Activated naive CD4-positive, alpha-beta T cell (primary cell): ENCODE measurements at places on chromosomes 6 and 20.

DNA sequence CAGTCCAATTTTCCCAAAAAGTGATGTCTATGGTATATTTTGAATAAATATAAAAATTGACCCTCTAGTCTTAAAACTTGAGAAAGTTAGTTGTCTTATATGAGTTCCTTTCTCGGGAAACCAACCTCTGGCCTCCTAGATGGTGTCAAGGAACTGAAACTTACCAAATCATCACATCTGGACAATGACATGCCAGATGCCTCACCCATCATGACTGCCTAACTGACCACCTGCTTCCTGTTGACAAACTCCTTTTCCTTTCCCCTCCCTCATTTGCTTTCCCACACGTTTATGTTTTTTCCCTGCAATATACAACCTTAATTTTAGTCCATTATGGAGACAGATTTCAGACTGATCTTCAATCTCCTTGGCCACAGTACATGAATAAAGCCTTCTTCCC lies 731.0 kb downstream of the EPHA7 start:
- DNase-seq: no peak

GRCh38 chr6:2970753-2971419 lies 481 bp downstream of the SERPINB6 start:
- no peak for DNase-seq

DNA sequence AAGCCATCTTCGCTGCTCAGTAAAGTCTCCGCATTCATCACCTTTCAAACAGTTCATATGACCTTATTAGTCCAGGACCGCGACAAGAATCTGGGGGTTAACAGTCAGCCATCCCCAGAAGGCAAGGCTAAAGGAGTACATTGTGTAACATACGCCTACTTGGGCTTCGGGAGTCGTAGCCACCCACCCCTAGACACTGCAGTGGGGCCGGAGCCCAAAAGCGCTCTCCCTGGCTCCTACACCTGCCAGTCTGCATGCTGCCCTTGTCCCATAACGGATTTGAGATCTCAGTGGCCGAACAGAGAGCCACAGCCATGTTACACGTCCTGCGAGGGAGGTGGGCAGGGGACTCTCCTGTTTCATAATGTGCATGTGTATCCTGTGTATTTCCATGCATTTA lies 1405.5 kb downstream of the GRIK2 start:
- DNase-seq: no peak

- no peak for DNase-seq
These were observed 113.2 kb upstream of the BEND6 start for GRCh38 chr6:56841751-56842150.

DNA sequence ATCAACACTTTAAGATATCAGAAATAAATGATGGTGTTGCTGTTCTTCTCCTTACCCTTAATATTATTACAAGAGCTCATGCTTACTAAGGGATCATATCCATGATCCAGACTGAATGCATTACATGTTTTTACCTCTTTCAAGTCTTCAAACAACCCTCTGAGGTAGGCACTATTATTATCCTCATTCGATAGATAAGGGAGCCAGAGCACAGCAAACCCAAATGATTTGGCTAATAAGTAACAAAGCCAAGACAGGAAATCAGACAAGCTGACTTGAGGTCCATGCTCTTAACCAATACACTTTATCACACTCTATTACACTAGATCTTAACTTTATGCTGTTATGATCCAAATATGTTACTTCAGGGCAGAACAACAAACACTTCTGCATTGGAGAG lies 145.9 kb downstream of the RALGAPA2 start:
- no peak for DNase-seq

- DNase-seq: no peak
These were observed 8.9 kb upstream of the QKI start for GRCh38 chr6:163405412-163406309.

DNA sequence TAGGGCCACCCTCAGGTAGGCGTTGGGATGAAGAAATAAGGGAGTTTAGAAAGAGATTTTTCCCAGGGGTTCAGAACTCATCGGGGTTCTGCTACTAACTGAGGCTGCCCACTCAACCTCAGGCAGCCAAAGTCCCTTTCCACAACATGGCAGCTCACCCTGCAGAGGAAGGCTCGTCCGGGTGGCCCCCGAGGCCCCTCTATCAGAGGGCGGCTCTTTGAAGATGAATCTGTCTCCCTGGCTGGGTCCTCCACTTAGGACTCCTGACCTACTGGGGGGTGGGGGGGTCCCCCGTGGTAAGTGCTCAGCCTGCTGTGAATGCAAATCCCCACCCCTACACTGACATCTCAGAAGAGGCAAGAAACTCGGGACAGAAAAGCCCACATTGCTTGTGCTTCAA lies 182.9 kb downstream of the SOD2 start:
- DNase-seq: no peak

- no peak for DNase-seq
These were observed 90.0 kb downstream of the SLC22A23 start for GRCh38 chr6:3366596-3367413.

DNA sequence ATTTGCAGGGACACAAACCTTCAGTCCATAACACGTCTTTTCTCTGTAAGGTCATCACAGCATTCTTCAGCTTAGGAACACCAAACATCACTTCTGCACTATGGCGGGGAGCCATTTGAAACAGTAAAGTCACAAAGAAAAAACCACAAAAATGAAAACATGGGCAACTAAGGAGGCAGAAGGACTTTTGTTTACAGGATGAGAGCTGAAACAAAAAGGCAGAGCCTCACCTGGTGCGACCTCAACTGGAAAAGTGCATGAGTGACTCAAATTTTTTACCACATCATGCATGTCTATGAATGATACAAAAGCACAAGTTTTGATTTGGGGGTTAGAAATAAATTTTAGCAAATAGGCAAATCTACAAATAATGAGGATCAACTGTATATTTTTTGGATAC lies 68.2 kb upstream of the TNFAIP3 start:
- DNase-seq: no peak

DNA sequence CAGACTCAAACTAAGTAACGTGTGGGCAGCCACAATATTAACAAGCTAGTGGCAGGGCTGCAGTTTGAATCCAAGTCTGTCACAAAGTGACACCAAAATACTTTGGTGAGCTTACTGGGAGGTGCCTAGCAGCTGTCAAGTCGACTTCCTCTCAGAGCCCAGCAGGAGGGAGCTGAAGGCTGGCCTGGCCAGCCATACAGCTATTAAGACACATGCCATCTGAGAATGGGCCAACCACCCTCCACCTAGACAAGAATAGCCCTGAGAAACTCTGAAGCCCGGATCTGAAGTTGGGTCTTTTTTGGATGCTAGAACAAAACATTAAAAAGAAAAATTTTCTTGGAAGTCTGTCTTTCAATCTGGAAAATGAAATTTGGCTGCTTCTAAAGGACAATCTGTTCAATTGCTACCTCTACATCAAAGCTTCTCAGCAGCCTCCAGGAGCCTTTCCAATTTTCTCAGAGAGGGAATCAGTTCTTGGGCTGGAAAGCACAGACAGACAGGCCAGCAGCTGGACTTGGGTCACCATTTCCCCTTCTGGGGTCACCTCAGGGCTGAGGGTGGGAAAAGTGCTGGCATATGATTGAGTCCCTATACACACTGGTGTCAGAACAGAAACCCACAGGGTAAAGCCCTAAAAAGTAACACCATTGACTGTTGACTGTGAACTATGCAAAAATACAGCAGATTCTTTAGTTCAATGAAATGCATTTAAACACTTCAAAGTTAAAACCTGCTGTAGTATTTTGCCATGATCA lies 42.9 kb downstream of the UQCC1 start:
- DNase-seq: no peak

- no peak for DNase-seq
These were observed 28.5 kb upstream of the PIM1 start for GRCh38 chr6:37141281-37142049.

GRCh38 chr6:26097268-26097875 lies 10.1 kb downstream of the HFE start:
- DNase-seq: no peak

GRCh38 chr6:36753671-36754405 lies 56.2 kb downstream of the RAB44 start:
- no peak for DNase-seq
